ENCODE measurements at places on chromosomes 2 and 18. TPM values are rescaled to one million over a fixed set of nuclear protein-coding genes. Genes with fewer than 3 reads are reported as not detected.

Gene ZAP70
- 0.22 TPM for total RNA-seq

Gene CPO
- total RNA-seq: 0.66 TPM

Gene DYSF
- total RNA-seq: 4.8 TPM

Gene HOXD13
- total RNA-seq: not detected

Gene TANC1
- 2.5 TPM for total RNA-seq

Gene CPS1
- total RNA-seq: 12.4 TPM

Gene RAX
- total RNA-seq: 0.37 TPM

Gene TUBA4B
- total RNA-seq: not detected

Gene SYT4
- 3.4 TPM for total RNA-seq

Gene LIMS4
- 0.55 TPM for total RNA-seq

Gene SPATA3
- total RNA-seq: not detected

Gene KANSL3
- total RNA-seq: 34.2 TPM

Gene MAPK4
- total RNA-seq: 1.9 TPM

Gene CTAGE1
- total RNA-seq: not detected

Gene BUB1
- 144 TPM for total RNA-seq

Gene LINC00305
- total RNA-seq: not detected

Gene ROCK2
- 35.1 TPM for total RNA-seq

All from H9 (cell line).